HepG2 (cell line): ENCODE measurements at places on chromosomes 12 and 14.
A peak's percentile ranks its signal among the peaks of the same experiment; 100 is the strongest.

DNA sequence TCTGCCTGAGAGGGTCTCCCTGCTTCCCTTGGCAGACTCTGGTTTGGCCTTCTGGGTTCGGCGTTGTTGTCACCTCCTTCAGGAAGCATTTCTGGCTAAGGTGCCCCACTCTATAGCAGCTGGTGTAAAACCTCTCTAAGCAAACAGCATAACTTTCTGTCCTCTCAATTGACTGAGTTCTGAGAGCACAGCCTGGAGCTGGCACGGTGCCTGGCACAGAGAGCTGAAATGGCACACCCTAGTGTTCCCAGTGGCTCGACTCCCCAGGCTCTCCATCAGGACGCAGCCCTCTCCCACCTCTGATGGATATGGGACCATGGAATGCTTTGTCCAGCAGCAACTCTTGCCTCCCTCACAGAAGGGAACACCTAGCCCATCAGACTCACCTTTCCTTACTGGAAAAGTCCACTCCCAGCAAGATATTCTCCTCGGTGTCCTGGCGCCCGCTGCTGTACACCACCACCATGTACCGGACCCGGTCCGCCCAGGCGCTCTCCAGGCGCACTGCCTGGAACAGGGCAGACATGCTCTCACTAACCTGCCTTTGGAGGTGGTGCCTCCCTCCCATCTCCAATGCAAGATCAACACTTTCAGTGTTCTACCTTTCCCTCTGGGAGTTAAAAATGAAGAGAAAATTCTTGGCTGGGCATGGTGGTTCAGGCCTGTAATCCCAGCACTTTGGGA, 40.6 kb downstream of the SSH1 start:
- no peaks in the 10 kb centered on the region for H3K27me3 ChIP-seq
- no peak overlapping the region for H3K27ac ChIP-seq
- no peak overlapping the region for H3K4me3 ChIP-seq
- peaks cover 14% of the 10 kb centered on the region for H3K4me1 ChIP-seq
- DNase-seq = no peak
- peaks cover 6% of the 10 kb centered on the region for H3K36me3 ChIP-seq

- H3K4me3 ChIP-seq = peak within 1 kb of the TSS; percentile 69
- H3K36me3 ChIP-seq = peaks cover 5% of the 10 kb centered on the region
- H3K27ac ChIP-seq = peak within 1 kb of the TSS; percentile 93
- DNase-seq = peak; percentile 89
- peaks cover 35% of the 10 kb centered on the region for H3K4me1 ChIP-seq
Measured at GRCh38 chr12:56116267-56117081, at the start of gene RPL41. Gene RPL41, plus strand, starts transcription at chr12:56116633.

DNA sequence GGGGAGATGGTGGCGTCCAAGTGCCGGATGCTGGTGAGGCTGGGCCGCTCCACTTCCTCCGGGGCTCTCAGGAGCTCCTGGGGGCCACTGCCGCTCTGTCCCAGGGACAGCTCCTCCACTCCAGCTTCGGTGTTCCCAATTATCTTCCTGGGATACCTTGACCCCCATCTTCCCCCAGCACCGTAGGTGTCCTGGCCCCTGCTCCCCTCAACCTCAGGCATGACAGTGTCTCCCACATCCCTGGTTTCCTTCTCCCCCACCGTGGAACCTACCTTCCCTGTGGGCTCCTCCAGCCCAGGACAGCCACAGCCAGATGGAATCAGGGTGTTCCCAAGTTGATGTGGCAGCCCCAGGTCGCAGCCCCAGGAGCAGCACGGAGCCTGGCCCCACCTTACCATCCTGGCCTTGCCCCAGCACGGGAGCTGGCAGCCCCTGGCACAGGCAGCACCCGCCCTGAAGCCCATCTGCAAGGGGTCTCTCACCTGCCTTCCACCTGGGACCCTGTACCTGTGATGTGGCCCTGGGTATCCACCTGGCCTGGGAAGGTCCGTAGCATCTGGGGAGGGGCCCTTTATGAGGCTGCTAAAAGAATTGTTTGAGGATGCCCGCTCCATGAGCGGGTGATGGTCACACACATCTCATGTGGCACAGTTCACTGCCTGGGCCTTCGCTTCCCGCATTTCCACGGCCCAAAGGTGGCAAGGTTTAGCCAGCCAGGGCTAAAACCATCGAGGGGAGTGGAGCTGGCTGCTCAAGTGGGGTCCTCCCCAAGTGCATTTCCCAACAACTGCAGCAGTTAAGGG, 4.1 kb downstream of the TMEM121 start:
- H3K4me1 ChIP-seq = peaks cover 50% of the 10 kb centered on the region
- H3K36me3 ChIP-seq = no peaks in the 10 kb centered on the region
- DNase-seq = no peak
- peaks cover 36% of the 10 kb centered on the region for H3K27me3 ChIP-seq

GRCh38 chr12:45220969-45221368, 5.1 kb downstream of the ANO6 start:
- H3K27ac ChIP-seq = no peak overlapping the region
- H3K4me1 ChIP-seq = peaks cover 36% of the 10 kb centered on the region

- no peaks in the 10 kb centered on the region for H3K36me3 ChIP-seq
- peaks cover 38% of the 10 kb centered on the region for H3K4me1 ChIP-seq
- no peak overlapping the region for H3K27ac ChIP-seq
- H3K27me3 ChIP-seq = no peaks in the 10 kb centered on the region
Measured at GRCh38 chr12:53211476-53212381, 4.7 kb upstream of the ITGB7 start.

DNA sequence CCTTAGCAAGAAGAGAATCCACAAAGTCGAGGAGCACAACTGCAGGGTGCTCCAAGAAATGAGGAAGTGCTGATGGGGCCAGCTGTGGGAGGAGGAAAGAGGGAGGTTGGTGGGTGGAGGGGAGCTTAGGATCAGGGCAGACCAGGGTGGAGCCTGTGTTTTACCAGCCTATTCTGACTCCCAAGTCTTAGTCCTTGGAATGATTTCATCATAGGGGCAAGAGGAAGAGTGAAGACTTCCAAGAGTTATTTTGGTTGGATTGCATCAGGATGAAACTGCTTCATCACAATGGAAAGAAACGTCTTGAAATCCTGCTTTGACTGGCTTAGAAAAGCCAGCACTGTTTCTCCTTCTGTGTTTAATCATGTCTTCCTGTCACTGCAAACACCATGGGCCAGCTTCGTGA, 194.0 kb downstream of the DPF3 start:
- H3K27me3 ChIP-seq = no peaks in the 10 kb centered on the region
- H3K4me3 ChIP-seq = no peak overlapping the region
- H3K4me1 ChIP-seq = no peaks in the 10 kb centered on the region
- no peak overlapping the region for H3K27ac ChIP-seq
- DNase-seq = no peak
